ENCODE measurements at places on chromosomes 7 and 10.

DNA sequence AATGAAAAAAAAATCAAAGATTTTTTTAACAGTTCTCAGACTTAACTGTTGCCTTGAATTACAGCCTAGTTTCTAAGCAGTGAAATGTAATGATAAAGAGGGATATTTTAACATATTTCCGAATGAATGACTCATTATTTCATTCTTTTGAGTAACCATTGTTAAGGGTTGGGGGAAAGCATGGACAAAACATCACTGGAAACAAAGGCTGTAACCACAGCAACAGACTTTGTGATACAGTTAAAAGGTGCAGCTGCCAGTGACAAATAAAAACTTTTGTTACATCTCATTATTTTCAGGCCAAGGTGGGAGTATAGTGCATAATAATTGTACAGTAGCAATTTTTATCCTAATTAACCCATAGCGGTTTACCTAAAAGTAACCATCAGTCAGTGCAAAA is 172.6 kb downstream of the LRRTM3 start:
- no peak for DNase-seq

DNA sequence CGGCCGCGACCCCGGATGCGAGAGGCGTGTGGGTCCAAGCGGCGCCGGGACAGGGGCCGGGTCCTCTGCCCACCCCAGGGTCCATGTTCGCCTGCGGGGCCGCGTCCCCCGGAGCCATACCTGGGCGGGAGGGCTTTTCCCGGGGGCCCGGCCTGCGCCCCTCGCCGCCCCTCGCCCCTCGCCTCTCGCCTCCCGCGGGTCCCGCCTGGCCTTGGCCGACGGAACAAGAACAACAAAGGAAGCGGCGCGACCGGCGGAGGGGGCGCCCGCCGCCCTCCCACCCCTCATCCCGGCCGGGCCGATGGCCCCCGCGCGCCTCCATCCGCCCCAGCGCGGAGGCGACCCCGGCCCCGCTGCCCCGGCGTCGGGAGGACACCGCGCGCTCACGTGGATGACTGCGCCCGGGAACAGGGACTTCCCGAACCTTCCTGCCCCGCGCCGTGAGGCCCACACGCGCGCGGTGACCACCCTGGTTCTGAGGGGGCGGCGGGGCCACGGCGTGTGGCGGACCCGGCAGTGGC is 348.2 kb downstream of the DNAJB6 start:
- DNase-seq = no peak

GRCh38 chr10:33398796-33399195 is 64.3 kb upstream of the NRP1 start:
- no peak for DNase-seq

DNA sequence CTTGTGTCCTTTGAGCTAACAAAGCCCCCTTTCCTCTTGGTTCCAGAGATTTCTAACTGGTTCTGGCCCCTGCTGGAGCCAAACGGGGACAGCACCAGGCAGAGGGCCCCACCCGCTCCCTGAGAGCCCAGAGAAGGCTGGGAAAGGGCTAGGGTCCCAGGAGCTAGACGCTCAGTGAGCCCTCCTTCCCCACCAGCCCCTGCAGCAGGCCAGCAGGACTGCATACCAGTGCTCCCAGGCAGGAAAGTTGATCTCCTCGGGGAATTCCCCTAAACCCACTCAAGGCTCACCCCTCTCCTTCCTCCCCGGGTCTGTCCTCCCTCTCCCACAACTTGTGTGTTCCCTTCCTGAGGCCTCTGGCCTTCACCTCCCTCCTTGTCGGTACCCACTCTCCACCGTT is 47.7 kb downstream of the PAX2 start:
- no peak for DNase-seq

DNA sequence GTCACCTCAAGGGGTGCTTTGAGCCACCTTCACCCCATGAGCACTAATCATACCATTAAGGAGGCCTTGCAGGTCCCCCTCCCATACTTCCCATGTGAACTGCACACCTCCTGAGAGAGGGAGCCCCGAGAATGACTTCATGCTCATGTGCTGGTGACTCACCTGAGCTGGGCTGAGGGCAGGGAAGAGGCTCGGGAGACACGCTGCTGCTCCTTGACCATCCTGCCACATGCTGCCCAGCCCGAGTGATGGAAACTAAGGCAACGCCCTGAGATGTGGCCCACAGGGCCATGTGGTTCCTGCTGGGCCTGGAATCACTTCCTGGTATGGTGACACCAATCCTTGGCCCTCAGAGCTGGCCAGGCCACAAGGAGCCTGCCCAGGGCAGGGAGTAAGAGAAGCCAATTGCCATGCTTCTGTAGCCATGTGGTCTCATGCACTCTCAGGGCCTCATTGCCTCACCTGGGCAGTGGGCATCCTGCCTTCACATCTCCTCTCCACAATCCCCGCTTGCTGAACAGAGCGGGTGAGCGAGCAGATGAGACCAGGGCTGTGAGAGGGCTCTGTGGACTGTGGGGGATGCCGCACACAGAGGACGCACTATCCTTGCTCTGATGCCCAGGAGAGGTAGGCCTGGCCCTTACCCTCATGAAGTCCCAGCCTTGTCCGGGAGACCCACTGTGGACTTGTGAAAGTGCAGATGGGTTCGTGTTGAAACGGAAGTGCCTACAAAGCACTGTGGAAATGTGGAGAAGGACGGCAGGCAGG is 18.3 kb upstream of the PPIF start:
- no peak for DNase-seq

- DNase-seq = no peak
These were observed 53.5 kb upstream of the TNS3 start for GRCh38 chr7:47635091-47636080.

GRCh38 chr10:109504401-109504800 is 418.9 kb downstream of the XPNPEP1 start:
- DNase-seq = no peak

DNA sequence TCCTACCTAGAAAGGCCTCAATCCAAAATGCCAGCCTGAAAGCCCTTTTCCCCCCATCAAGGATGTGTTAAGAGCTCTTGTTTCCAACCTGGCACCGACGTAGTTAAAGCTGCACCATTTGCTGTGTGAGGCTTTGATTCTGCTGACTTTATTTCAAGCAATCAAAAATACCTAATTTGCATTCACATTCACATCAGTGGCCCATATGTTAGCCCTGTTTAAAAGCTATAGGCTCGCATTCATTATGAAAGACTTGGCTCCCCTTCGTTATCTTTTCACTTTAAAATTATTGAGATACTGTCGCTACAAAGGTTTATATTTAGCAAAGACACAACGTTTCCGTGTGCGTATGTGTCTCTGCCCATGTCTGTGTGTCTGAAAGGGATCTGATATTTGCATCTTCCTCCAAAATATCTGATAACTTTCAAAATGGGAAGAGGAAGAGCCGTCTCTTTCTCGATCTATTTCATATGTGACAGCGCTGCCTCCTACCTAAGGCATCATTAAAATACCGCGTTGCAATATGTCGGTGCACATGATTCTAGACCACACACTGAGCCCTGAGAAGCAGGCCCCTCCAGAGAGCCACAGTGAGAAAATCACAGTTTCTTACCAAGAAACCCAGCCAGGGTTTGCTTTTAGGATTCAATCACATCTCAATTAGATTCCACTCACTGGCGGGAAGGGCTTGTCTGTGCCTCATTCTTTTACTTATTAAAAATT is 57.1 kb upstream of the ITPRID1 start:
- DNase-seq = no peak

DNA sequence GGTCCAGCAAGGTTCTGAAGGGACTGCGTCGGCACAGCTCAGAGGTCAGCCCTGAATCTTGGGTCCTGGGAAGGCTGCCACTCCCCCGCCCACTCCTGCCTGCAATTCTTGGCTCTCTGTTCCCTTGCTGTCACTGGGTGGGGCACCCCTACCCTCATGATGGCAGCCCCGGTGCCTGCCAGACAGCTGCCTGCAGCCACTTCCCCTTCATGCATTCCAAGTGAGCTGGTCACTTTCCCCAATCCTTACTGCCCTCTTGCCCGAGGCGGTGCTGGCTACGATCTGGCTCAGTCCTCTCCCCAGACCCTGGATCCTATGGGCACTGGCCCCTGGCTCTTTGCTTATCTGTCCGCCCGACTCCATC is 14.2 kb downstream of the MYL10 start:
- DNase-seq = no peak

GRCh38 chr10:81280497-81281479 is 594.2 kb upstream of the NRG3 start:
- no peak for DNase-seq
